Activated CD4-positive, alpha-beta memory T cell treated with anti-CD3 and anti-CD28 coated beads for 36 hours (primary cell): ENCODE measurements at places on chromosomes 16 and 17.

GRCh38 chr16:721765-722540, 1.0 kb downstream of the ANTKMT start:
- no peak overlapping the region for H3K4me3 ChIP-seq
- no peaks in the 10 kb centered on the region for H3K27me3 ChIP-seq
- peaks cover 14% of the 10 kb centered on the region for H3K4me1 ChIP-seq
- no peak overlapping the region for H3K27ac ChIP-seq
- DNase-seq: no peak

DNA sequence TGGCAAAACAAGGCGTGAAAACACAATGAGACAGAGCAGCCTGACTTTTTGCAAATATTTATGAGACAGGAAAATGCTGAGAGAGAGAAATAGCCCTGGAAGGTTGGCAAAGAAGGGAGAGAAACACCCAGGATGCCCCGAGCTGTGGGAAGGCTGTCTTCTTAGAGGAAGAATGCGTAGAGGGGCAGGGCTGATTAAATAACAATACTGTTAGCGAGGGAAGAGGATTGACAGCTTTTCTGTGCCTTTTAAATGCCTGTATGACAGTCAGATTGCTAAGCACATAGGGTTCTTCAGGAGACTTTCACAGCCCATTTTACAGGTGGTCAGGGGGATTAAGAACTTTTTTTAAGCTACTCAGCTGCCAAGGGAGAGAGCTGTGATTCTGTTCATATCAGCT, 219.2 kb downstream of the SHISA9 start:
- H3K27ac ChIP-seq: no peak overlapping the region
- H3K36me3 ChIP-seq: no peaks in the 10 kb centered on the region
- no peak for DNase-seq
- no peak overlapping the region for H3K4me3 ChIP-seq
- no peaks in the 10 kb centered on the region for H3K4me1 ChIP-seq
- no peaks in the 10 kb centered on the region for H3K27me3 ChIP-seq

DNA sequence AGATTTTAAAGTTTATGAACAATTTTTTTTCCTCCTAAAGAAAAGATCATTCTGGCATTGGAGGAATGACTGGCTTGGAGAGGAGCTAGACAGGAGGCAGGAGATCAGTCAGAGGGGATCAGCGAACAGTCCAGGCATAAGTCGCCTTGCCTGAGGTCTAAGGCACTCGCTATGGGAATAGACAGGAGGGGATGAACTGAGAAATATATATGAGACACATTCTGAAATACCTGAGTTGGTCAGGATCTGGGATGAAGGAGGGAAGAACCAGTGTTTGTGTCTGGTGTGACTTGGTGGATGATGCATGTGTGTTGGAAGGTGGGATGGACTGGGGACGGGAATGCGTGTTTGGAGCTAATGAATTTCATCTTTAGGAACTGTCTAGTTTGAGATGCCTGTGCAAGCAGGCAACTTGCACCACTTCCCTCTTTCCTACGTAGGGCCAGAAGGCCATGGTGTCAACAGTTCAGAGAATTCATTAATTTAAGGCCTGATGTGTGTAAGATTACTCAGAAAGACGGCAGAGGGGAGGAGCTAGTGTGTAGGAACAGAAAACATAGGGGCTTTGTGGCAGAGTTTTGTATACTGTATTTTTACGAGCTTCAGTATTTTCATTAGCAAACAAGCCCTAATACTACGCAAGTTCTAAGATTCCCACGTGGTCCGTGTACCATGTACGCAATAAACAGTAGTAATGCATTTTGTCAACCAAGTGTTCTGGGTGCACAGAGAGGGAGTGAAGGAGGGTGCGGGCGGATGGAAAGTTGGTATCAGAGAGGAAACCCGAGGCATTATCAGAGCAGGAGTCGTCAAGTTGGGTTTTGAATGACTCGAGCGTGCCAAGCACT, 825 bp downstream of the HEATR6 start:
- peaks cover 16% of the 10 kb centered on the region for H3K36me3 ChIP-seq
- DNase-seq: peak; percentile 77
- no peaks in the 10 kb centered on the region for H3K27me3 ChIP-seq
- peak overlapping the region; percentile 90 for H3K27ac ChIP-seq
- H3K4me1 ChIP-seq: peaks cover 21% of the 10 kb centered on the region
- H3K4me3 ChIP-seq: peak overlapping the region; percentile 87

- no peak for DNase-seq
- H3K27me3 ChIP-seq: no peaks in the 10 kb centered on the region
- no peak overlapping the region for H3K27ac ChIP-seq
- H3K36me3 ChIP-seq: peaks cover 41% of the 10 kb centered on the region
Measured at GRCh38 chr17:1783271-1783670, 21.4 kb downstream of the SERPINF1 start.

- DNase-seq: no peak
- H3K36me3 ChIP-seq: peaks cover 13% of the 10 kb centered on the region
- H3K27ac ChIP-seq: no peak overlapping the region
- no peaks in the 10 kb centered on the region for H3K4me1 ChIP-seq
- H3K27me3 ChIP-seq: peaks cover 2% of the 10 kb centered on the region
Measured at GRCh38 chr16:2237102-2237482, 848 bp downstream of the DNASE1L2 start.

GRCh38 chr17:42142371-42142896, 12.4 kb downstream of the RAB5C start:
- no peaks in the 10 kb centered on the region for H3K27me3 ChIP-seq
- no peak overlapping the region for H3K4me3 ChIP-seq
- DNase-seq: no peak
- peaks cover 31% of the 10 kb centered on the region for H3K4me1 ChIP-seq

GRCh38 chr16:52473096-52473495, 73.8 kb downstream of the TOX3 start:
- no peaks in the 10 kb centered on the region for H3K27me3 ChIP-seq
- H3K27ac ChIP-seq: no peak overlapping the region
- DNase-seq: no peak
- H3K36me3 ChIP-seq: no peaks in the 10 kb centered on the region

- H3K4me3 ChIP-seq: no peak overlapping the region
- no peak for DNase-seq
- no peaks in the 10 kb centered on the region for H3K27me3 ChIP-seq
- H3K27ac ChIP-seq: no peak overlapping the region
- H3K36me3 ChIP-seq: no peaks in the 10 kb centered on the region
- H3K4me1 ChIP-seq: no peaks in the 10 kb centered on the region
Measured at GRCh38 chr16:59121411-59122261, 387.5 kb upstream of the GOT2 start.

DNA sequence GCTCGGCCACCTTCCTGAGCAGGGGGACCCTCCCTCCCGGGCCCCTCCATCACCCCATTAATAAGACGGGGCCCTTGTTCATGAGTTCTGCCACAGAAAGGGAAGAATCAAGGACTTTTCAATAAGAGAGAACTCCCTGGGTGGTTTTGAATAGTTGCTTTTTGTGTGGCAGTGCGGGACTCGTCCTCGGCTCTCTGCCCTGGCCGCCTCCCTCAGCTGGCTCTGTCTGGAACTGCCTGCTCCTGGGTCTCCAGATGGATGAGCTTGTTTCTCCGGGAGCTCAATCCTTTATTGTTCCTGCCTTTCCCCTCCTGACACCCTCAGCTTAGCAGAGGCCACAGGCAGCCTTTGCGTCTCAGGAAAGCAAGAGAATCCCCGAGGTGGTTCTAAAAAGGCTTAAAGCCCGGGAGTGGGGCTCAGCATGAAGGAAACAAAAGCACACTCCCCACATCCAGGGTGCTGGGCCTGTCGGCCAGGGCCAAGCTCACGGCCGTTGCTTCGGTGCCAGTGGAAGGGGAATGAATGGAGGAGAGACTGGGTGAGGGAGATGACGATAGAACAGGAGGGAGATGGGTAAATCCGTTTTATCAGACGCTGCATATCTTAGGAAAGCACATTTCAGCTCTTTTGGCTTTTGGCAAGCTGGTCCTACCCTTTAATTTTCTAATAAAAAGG, 60.2 kb downstream of the RAI1 start:
- no peak for DNase-seq
- H3K27me3 ChIP-seq: no peaks in the 10 kb centered on the region
- H3K4me3 ChIP-seq: no peak overlapping the region
- H3K27ac ChIP-seq: no peak overlapping the region
